ENCODE measurements at places on chromosomes 3 and 15.

GRCh38 chr3:10695595-10696285, 120.3 kb upstream of the SLC6A11 start:
- DNase-seq: no peak

DNA sequence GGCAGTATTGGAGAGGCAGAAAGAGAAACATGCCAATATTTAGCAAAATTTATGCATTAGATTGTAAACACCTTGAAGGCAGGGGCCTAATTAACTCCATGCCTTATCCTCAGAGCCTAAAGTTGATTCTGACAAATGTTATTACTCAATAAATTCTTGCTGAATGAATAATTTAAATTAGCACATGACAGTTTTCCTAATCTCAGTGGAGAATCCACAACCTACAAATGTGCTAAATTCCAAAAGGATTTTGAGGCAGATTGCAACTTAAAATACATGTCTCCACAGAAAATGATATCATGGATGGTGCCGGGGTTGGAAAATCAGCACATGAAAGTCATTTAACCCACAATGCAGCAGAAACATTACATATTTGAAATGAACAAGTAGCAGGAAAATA, 41.1 kb upstream of the NANOGP8 start:
- DNase-seq: no peak

GRCh38 chr3:127005864-127006500, 23.1 kb downstream of the PLXNA1 start:
- no peak for DNase-seq

DNA sequence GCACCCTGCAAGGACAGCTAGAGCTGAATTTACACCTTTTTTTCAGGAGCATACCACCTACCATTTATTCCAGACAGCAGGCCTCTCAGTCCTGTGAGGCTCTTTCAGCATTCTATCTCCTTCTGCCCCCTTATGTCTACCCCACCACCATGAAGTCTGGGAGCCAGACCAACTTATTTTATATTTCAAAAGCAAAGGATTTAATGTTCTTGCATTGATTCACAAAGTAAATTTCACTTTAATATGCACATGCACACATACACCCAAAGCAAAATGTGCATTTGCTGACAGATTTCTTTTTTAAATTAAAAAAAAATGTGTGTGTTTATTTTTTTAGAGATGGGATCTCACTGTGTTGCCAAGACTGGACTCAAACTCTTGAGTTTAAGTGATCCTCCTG, 264.2 kb upstream of the LRRC3B start:
- no peak for DNase-seq

GRCh38 chr15:64760056-64760455, 15.3 kb downstream of the RBPMS2 start:
- no peak for DNase-seq

DNA sequence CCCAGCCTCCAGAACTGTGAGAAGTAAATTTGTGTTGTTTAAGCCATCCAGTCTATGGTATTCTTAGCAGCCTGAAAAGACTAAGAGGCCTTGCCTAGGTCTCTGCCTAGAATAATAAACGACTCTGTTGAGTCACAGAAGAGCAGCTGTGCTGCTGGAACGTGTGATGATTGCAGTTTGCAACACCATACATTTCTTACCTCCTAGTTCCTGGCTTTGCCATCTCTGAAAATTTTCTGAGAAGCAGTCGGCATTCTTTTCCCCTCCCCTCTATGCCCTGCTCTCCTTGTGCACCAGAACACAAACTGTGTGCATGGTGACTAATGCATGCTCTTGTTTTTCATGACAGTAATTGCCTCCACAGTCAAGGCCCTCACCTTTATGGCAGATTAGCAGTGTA, 301.3 kb downstream of the IL20RB start:
- DNase-seq: no peak

- DNase-seq: no peak
Observed at GRCh38 chr3:56753206-56753820, 48.4 kb downstream of the ARHGEF3 start.

GRCh38 chr15:83352119-83352518, 67.7 kb upstream of the BNC1 start:
- no peak for DNase-seq

- no peak for DNase-seq
Observed at GRCh38 chr15:67059127-67059553, 6.3 kb upstream of the SMAD3 start.

GRCh38 chr15:87604857-87605446, 651.6 kb downstream of the NTRK3 start:
- DNase-seq: no peak

GRCh38 chr3:180282386-180282785, 245.6 kb upstream of the PEX5L start:
- no peak for DNase-seq

DNA sequence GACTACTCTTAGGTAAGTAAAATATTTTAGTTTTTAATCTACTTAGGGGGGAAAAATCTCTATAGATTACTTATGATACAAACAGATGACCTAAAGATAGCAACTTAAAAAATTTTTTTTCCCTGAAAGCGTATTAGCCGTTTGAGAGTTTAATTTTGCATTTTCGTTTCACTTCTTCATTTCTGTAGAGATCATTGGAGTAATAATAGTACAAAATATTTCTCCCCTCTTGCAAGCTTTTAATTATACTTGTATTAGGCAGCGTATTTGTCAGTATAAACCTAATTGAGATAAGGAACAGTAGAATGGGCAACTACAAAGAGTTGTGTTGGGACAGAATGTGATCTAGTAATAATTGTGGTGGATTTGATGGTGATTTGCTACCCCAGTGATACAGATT, 10.3 kb downstream of the SKIL start:
- no peak for DNase-seq

DNA sequence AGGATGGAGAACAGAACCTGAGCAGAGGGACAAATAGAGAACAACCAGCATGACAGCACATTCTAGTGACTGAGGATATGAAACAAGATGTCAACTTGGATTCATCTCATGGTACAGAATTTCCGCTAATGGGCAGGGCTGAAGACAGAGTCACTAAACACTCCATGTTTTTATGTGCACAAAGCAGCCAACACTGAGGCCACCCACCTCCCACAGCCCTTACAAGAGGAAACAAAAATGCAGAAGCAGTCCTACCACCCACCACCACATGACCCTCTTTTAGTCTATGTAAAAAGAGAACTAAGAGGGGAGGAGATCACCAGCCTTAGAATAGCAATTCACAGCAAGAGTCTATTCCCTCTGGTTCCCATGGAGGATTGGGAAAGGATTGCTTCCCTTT, 131.4 kb upstream of the UBE2E2 start:
- no peak for DNase-seq

DNA sequence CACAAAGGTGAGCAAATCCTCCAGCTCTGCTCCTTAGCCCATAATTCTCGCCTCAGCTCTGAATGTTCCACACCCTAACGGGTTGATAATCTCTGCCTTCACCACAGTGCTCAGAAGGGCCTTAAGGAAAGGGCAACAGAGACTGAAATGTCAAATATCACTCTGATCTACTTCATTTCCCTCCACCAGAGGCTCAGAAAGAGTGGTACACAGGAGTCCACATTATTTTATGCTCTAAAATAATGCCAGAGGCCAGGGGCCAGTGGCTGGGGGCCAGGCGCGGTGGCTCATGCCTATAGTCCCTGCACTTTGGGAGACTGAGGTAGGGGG, 72.2 kb downstream of the MB21D2 start:
- DNase-seq: no peak

- DNase-seq: no peak
Observed at GRCh38 chr3:139388821-139389551, 461 bp downstream of the COPB2 start.

- no peak for DNase-seq
Observed at GRCh38 chr3:87626546-87626945, 350.2 kb upstream of the POU1F1 start.

- DNase-seq: no peak
Observed at GRCh38 chr3:122982216-122983185, 45.1 kb downstream of the SEMA5B start.

DNA sequence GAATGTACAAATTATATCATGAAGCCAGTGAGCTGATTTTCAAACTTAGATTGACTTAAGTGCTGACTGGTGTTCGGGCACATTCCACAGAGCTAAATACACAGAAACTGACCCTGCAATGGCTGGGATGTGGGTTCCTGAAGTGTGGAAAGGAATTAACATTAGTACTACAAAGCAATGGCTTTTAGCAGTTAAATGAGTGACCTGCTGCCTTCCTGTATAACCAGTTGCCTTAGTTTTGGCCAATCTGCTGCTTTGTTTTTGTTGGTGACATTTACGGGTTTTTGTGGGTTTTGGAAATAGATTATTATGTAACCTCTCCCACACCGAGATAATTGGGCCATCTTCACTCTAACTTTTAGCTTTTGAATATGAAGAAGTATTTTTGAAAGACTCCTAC, 2.4 kb upstream of the SKIC8 start:
- DNase-seq: no peak

- no peak for DNase-seq
Observed at GRCh38 chr15:66714543-66714981, 12.5 kb downstream of the SMAD6 start.

GRCh38 chr15:96321639-96322535, 8.6 kb upstream of the NR2F2 start:
- no peak for DNase-seq

- no peak for DNase-seq
Observed at GRCh38 chr15:62416526-62416925, 251.4 kb upstream of the C2CD4B start.

GRCh38 chr3:181075098-181075497, 85.6 kb upstream of the DNAJC19 start:
- DNase-seq: no peak

- DNase-seq: no peak
Observed at GRCh38 chr3:17986348-17986816, 244.0 kb upstream of the TBC1D5 start.

DNA sequence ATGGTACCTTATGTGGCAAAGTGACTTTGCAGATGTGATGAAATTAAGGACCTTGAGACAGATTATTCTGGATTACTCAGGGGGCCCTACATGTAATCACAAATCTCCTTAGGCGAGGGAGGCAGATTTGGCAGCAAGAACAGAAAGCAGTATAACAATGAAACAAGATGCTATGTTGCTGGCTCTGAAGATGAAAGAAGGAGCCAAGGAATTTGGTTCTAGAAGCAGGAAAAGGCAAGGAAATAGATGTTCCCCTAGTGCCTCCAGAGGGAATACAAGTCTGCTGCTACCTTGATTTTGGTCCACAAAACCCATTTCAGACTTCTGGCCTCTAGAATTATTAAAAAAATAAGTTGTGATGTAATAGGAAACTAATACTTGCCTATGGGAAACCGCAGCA, 64.5 kb downstream of the PIK3R4 start:
- DNase-seq: no peak

- no peak for DNase-seq
Observed at GRCh38 chr3:9692416-9692815, 11.2 kb upstream of the CPNE9 start.

DNA sequence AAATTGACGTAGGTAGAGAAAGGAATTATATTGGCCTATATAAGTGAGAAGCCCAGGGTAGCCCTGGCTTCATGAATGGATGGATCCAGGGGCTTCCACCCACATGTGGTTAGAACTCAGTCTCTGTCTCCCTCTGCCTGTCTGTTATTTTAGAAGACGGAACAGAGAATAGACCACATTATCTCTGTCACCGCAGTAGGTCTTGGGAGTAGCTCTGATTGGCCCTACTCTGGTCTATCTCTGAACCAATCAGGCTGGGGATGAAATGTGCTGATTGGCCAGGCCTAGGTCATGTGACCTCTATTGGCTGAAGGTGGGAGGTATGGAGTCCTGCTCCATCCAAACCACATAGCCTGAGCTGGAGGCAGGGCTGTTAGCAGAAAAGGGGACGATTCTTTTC, 143.0 kb upstream of the PRR23C start:
- no peak for DNase-seq

GRCh38 chr3:26246901-26247300, 375.7 kb upstream of the LRRC3B start:
- DNase-seq: no peak

DNA sequence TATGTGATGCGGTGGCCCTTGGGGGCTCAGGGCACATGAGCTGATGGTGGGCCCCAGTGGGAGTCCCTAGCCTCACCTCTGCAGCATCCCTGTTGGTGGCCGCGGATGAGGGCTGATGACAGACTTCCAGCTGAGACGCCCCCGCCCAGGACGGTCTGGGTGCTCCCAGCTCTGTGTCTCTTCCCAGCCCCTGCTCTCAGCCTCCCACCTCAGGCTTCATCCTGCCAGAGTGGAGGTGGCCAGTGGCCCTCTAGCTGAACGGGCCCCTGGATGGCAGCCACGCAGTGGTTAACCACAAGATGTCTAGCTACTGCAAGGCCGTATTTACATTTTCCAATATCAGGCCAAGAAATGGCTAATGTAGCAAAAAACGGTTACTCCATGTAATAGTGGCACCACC, 205.3 kb upstream of the LINGO1 start:
- no peak for DNase-seq

- DNase-seq: peak; percentile 5
Observed at GRCh38 chr3:142828703-142829305, 60.1 kb downstream of the PCOLCE2 start.

DNA sequence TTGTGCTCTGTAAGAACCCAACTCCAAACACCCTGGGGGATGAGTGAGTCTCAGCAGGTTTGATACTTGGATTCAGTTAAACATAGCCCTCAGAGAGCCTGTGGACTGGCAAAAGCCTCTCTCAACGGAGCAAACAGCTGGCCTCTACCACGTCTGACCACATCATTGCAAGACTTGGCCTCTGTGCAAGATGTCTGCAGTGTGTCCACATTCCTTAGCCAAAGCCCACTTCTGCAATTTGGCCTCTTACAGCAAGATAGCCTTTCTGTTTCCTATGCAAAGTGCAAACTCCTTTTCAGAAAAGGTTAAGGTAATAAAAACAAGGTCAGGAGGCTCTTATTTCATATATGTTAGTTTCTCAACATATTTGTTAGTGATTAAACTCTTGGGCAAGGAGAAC, 27.9 kb downstream of the FBN1 start:
- no peak for DNase-seq

- peak; percentile 99 for DNase-seq
Observed at GRCh38 chr3:124174476-124174875, 182.6 kb upstream of the ROPN1 start.

GRCh38 chr15:59654046-59654445, 3.3 kb downstream of the GTF2A2 start:
- DNase-seq: no peak

GRCh38 chr15:85955501-85956391, 123.9 kb upstream of the AGBL1 start:
- DNase-seq: no peak

- DNase-seq: no peak
Observed at GRCh38 chr3:172150268-172150667, 110.9 kb downstream of the FNDC3B start.
